ENCODE measurements at places on chromosomes 11 and 22.

DNA sequence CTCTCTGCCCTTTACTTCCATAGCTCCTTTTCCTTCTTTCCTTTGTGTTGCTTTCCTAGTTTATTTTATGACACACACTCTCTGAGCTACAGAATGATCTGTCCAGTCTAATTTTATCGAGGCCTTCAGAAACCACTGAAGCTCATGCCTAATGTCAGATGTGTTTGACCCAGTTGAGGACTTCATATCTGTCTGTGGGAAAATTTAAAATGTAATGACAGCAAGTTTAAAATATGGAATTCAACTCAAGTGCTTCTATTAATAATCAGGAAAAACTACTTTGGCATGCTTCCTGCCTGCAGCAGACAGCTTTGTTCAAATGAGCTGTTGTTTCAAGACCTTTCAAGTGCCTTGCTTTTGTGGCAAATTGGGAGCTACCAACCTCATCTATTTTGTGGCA lies 261.8 kb upstream of the MTNR1B start:
- DNase-seq, result no peak

DNA sequence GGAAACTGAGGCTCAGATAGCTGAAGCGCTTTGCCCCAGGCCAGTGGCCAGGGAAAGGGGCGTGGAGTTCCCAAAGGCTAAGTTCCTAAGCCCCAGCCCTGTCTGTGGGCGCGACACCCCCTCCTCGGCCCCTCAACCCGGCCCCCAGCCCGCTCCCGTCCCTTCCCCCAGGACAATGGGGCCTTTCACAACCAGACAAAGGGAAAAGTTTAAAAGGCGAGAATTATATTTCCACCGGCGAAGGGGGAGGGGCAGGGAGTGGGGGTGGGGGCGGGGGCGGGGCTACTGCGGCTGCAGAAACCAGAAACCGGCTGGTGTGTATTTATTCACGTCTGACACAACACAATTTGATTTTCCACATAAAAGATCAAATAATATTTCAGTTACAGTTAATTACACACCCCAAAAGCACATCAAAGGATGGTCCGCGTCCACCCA lies 192.1 kb downstream of the MN1 start:
- DNase-seq, result no peak

GRCh38 chr11:101914341-101914737 lies 471 bp upstream of the CEP126 start:
- no peak for DNase-seq

DNA sequence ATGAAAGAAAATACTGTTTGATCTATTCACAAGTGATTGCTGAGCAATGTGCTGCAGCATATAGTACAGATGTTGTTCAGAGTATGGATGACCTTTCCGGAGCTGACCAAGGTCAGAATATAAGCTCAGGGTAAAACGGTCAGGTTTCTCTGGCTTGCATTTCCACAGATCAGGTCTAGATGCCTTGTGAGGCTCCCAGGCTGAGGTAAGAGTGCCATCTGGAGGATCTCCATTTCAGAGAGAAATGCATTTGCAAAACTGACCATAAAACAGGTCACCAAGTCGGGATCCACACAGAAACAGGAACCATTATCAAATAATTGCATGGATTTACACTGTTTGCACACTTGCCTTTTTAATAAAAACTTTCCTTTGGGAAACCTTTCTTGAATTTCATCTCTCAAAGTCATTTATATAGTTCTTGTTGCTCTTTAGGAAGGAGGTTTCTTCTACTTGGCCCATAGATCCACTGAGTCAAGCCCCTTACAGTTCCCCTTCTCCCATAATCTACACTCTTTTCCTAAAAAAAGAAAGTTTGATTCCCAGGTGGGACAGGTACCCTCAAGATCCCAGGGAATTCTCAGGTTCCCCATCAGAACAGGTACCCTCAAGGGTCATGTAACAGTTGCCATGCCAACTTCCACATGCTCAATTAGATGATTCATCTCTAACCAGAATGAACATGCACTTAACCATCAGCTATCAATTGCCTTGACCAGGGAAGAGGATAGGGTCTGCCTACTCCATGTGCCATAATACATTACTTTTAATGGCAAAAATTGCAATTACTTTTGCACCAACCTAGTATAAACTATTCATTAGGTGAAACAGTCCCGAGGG lies 25.0 kb upstream of the TMPRSS5 start:
- no peak for DNase-seq

- peak; percentile 94 for DNase-seq
These were observed 483 bp upstream of the ABTB2 start for GRCh38 chr11:34358258-34358727.

- no peak for DNase-seq
These were observed at the start of gene SLC29A2 for GRCh38 chr11:66371627-66372415. SLC29A2 (minus strand) TSS chr11:66371760; CDS start chr11:66371591, 169 bp downstream.

- DNase-seq, result no peak
These were observed 127.9 kb upstream of the OPCML start for GRCh38 chr11:133660202-133660568.

DNA sequence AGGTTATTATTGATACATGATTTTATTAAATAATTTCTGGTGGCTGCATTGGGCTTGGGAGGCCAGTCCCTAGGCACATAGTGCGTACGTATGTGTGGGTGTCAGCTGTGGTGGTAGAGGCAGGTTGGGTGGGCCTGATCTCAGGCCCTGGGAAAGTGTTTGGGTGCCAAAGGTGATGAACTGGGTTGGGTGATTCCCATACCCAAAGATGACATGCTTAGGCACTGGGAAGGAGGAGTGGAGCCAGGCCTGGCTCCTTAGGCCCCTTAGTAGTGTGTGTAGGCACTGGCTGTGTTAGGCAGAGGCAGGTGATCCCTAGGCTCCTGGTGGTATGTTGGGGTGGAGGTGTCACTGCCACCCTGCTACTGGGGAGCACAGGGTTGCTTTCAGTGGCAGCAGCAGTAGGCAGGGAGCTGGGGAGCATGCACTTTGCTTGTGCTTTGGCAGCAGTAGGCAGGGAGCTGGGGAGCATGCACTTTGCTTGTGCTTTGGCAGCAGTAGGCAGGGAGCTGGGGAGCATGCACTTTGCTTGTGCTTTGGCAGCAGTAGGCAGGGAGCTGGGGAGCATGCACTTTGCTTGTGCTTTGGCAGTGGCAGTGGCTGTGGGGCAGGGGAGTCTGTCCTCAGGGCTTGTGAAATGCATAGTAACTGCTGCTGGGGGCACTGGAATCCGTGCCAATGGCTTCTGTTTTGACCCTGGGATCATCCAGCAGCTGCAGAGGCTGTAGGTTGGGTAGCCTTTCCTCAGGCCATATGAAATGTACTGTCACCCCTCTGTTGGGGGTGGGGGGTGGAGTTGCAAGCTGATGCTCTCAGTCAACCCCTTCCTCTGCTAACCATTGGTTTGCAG lies 84.4 kb downstream of the RRM1 start:
- DNase-seq, result no peak

- no peak for DNase-seq
These were observed 762 bp downstream of the ANKRD13D start for GRCh38 chr11:67289651-67290479.

GRCh38 chr11:57318178-57318577 lies 6.6 kb downstream of the TNKS1BP1 start:
- DNase-seq, result no peak

- DNase-seq, result no peak
These were observed 121.3 kb downstream of the APOL5 start for GRCh38 chr22:35838855-35839576.

- DNase-seq, result no peak
These were observed at the start of gene CCDC116 for GRCh38 chr22:21632237-21632895. CCDC116 (plus strand) TSS chr22:21632760; CDS start chr22:21633182, 422 bp downstream.

DNA sequence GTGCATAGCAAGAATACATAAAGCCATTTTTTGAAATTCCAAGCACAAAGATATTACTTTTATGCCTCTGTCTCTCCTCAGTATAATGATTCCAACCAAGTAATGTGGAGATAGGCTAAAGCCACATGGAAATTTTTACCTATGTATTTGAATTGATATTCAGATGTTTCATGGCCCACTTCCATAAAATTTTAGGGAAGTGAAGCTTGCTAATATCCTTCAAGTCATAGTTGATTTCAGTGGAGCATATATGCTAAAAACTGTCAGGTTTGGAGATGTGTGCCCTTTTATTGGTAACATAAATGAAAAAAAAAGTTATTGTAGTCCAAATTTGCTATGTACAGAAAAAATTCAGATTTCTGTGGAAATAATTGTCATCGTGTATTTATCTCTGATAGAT lies 12.3 kb downstream of the MS4A4E start:
- DNase-seq, result no peak

GRCh38 chr11:9808943-9809342 lies 145.1 kb downstream of the SWAP70 start:
- DNase-seq, result no peak

GRCh38 chr22:26927821-26928220 lies 270.4 kb downstream of the MIAT start:
- no peak for DNase-seq

DNA sequence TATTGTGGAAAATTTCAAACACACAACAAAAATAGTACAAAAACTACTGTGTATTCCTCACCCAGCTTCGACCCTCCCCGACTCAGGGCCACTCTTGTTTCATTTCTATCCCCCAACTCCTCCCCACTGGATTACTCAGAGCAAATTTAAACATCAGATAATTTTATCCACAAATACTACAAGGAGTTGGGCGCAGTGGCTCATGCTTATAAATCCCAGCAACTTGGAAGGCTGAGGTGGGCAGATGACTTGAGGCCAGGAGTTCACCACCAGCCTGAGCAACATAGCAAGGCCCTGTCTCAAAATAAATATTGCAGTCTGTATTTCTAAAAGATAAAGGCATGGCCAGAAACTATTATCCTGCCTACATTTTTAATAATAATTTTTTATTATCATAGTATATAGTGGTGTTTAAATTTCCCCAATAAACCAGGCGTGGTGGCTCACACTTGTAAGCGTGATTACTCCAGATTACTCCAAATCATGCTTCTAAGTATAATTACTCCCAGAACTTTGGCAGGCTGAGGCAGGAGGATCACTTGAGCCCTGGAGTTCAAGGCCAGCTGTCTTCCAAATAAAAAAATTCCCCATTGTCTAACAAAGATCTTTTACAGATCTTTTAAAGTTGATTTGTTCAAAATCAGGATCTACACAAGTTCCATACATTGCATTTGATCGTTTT lies 39.8 kb downstream of the LRRC32 start:
- no peak for DNase-seq

GRCh38 chr22:42869888-42870480 lies 12.9 kb upstream of the ARFGAP3 start:
- no peak for DNase-seq

DNA sequence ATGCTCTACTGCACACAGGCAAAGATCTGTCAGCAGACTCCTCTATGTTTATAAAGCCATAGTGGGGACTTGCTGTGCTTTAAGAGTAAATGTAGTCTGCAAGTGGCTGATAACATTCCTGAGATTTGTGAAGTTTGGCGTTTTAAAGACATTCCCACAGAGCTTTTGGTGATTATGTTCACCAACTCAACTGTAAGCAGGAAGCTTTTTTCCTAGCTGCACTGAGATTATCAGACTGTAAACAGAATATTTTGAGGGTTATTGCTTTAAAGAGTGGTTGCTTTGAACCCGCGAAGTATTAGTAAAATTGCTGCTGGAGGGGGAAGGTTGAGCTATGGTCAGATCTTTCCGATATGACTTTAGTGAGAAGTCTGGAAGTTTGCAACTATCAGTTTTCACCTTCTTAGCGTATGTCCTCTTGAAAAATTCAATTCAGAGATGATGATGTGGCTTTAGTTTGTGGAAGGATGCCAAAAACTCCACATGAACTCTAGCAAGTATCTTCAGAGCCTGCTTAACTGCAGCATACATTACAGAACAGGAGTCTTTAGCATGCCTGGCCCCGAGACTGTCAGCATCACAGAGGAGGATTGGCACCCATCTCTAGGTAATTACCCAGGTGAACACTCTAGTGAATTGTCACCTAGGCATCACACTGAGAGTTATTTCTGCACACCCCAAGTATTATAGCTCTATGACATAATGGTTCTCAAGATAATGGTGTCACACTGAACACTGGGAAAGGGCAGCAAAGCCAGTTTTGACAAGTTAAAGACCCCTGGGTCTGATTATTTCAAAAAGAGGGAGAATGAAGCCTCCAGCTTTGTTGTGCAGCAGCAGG lies 89.9 kb downstream of the MTNR1B start:
- DNase-seq, result no peak

- no peak for DNase-seq
These were observed 40.6 kb upstream of the CRYBB3 start for GRCh38 chr22:25159028-25159427.

- DNase-seq, result no peak
These were observed 37.4 kb upstream of the ASPHD2 start for GRCh38 chr22:26391623-26392022.

DNA sequence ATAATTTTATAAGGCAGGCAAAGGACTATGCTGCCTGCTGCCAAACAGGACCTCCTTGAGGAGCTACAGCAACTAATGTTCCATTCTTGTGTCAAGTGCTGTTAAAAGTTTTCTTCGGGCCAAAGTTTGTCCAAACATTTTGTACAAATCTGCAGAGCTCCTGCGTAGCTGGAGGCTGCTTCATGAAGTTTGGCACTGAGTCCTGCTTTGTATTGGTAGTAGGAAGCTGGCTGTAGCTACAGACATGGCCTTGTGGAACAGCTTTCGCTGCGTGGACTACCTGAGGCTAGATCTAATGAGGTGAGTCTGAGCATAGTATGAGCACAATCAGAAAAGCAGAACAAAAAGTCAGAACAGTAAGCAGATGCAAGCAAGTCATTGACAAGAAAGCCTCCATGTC lies 528.1 kb downstream of the DLG2 start:
- DNase-seq, result no peak

DNA sequence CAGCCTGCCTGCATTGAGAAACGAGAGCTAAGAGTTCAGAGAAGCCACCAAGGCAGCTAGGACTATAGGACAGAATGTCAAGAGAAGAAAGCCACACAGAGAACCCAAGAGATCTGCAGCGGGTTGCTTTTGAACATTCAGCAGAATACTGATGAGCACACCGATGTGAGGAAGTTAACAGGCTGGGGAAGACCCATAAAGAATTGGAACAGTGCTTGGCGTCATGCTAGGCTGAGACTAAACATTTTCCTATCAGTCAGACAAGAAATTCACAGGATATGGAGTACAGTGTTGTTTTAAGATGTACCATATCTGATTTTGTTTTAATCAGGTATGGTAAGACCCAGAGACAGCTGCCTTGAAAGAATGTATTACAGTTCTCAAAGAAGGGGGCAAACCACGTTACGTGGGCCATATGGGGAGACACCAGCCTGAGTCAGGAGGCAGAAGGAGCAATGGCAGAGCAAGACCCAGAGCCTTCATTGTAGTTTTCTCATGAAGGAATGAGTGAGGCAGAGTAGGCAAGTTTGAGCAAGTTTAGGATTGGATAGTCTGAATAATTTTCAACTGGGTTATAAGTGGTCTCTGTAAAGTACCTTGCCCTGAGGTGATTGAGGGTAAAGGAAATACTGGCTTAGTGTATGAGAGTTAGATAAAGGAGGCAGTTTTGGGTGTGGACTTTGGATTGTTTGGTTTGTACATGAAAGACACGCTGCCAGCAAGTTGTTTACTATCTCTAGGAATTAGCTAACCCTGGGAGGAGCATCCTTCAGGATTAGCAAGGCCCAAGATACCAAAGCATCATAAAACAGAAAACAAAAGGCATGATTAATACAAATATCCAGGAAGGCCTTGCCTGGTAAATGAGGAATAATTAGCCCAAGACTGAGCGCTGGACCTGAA lies 14.3 kb downstream of the LRRC75B start:
- no peak for DNase-seq

Data from vagina (tissue), 2 donors.